GM10248 (cell line): ENCODE measurements at places on chromosomes 3 and 15.

- no peak for DNase-seq
Measured at GRCh38 chr15:57609805-57610529, 18.3 kb downstream of the MYZAP start.

GRCh38 chr15:48540756-48541155 lies 104.8 kb downstream of the FBN1 start:
- no peak for DNase-seq

DNA sequence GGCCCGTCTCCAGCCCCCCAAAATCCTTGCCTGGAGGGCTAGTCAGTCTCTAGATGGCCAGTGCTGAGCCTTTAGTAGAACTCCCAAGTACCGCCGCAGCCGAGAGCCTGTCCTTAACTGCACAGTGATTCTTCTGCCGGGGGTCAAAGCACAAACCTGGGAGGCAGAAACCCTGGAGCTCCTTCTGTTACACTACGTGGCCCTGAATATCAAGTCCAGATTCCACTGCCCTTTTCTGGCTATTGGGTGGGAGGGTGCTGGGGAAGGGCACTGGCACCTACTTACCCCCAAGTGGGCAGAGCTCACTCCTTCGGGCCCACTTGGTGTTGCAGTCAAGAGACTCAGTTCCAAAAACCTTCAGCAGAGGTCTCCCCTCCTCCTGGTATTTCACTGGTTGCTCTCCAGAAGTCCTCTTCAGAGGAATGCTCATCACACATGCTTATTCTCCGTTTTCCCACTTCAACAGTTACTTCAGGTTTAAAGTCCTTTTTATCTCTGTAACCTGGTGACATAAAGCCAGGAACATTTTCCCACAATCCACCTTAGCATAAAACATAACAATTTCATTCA lies 10.8 kb downstream of the PDHB start:
- DNase-seq = no peak

- no peak for DNase-seq
Measured at GRCh38 chr3:11619461-11619860, 24.3 kb downstream of the VGLL4 start.

GRCh38 chr15:67834581-67835296 lies 5.1 kb downstream of the RNU6-1 start:
- no peak for DNase-seq

DNA sequence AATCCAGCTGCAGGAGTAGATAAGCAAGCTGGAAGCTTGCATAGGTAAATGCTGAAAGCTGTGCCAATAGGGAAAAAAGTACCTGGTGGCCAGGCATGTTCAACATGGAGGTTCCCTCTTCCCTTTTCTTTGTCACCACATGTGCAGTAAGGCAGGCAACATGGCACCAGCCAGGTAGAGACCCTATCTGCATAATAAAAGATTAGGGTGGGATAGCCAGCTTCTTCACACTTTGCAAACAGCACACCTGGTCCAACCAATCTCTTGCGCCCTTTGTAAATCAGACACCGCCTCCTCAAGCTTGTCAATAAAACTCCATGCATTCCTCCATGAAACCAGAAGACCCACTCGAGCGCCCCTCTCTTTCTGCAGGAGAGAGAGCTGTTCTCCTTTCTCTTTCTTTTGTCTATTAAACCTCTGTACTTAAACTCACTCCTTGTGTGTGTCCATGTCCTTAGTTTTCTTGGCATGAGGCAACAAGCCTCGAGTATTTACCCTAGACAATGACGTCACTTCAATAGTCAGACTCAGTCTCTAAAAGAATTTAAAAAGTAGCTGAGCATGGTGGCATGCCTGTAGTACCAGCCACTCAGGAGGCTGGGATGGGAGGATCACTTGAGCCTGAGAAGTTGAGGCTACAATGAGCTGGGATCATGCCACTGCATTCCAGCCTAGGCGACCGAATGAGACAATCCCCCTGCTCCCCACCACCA lies 256.3 kb downstream of the SCAPER start:
- no peak for DNase-seq

GRCh38 chr3:168847291-168847883 lies 751.7 kb upstream of the GOLIM4 start:
- DNase-seq = peak; percentile 14

- peak; percentile 41 for DNase-seq
Measured at GRCh38 chr3:155859859-155860258, 5.6 kb upstream of the SLC33A1 start.

GRCh38 chr15:84142888-84143337 lies 92.7 kb upstream of the GOLGA6L4 start:
- DNase-seq = peak; percentile 72

- no peak for DNase-seq
Measured at GRCh38 chr3:187994221-187995042, 159.5 kb upstream of the LPP start.

GRCh38 chr3:51937014-51937413 lies 4.7 kb downstream of the RRP9 start:
- DNase-seq = peak; percentile 5

DNA sequence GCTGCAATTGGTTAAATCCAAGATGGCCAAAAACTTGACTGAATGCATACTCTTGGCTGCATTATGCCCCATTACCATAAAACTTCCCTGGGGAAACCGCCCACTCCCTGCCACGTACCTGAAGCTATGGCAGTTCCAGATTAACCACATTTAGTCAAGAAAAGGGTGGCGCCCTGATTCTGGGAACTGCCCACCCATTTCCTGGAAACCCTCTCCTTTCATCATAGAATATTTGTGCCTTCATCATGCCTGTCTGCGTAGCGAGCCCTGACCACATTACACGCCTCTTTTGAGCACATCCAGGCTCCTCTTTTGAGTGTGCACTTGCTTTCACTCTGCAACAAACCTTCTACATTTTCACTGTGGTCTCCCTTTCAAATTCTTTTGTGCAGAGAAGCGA lies 5.2 kb downstream of the LINS1 start:
- DNase-seq = peak; percentile 34

GRCh38 chr3:30448450-30449289 lies 157.7 kb upstream of the TGFBR2 start:
- DNase-seq = no peak

DNA sequence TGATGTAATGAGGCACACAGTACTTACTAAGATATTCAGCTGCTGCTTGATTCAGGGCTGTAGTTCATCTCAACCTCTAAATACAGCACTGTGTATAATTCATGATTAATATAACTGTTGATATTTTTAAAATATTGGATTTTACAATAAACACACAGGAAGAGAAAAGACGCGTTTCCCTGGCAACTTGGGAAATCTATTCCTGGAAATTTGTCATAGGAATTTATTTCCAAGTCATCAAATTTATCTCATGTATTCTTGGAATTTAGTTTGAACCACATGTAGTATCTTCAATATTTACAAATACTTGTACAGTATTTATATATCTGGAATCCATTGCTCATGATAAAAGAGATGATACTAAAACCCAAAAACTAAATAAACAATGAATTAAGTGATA lies 30.6 kb downstream of the EPHA3 start:
- DNase-seq = no peak

- DNase-seq = no peak
Measured at GRCh38 chr3:111585217-111585616, 9.9 kb downstream of the ZBED2 start.

- DNase-seq = no peak
Measured at GRCh38 chr3:10357095-10357494, 36.2 kb upstream of the SEC13 start.

- DNase-seq = no peak
Measured at GRCh38 chr15:71530116-71530515, 280.2 kb upstream of the NR2E3 start.

DNA sequence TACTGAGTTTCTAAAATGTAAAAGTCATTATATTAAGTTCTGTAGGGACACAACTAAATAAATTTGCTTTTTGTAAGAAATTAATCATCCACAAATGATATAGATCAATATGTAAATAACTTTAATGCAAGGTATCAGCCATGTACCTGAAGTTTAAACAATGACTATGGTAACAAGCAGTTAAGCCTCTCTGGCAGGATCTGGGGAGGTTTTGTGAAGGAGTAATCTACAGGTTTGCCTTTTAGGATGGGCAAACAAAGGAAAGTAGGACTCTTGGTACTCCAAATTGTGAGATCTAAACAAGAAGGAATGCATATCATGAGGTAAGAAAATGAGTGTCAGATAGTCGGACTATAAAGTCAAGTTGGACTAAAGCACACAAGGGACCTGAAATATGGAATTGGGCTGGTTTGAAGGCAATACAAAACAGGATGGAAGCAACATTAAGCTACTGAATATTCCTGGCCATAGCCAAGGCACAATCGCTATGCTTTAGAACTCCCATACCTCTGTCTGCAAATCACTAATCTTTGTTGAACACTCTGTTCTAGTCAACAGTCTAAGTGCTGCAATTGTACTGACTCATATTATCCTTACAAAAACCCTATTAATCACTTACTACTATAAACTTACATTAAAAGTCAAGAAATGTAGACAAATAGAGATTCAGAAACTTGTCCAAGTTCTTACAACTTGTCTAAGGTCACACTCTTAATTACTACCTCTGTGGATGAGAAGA lies 412.8 kb downstream of the DIPK2A start:
- no peak for DNase-seq

- DNase-seq = no peak
Measured at GRCh38 chr3:105960381-105960780, 91.6 kb upstream of the CBLB start.

DNA sequence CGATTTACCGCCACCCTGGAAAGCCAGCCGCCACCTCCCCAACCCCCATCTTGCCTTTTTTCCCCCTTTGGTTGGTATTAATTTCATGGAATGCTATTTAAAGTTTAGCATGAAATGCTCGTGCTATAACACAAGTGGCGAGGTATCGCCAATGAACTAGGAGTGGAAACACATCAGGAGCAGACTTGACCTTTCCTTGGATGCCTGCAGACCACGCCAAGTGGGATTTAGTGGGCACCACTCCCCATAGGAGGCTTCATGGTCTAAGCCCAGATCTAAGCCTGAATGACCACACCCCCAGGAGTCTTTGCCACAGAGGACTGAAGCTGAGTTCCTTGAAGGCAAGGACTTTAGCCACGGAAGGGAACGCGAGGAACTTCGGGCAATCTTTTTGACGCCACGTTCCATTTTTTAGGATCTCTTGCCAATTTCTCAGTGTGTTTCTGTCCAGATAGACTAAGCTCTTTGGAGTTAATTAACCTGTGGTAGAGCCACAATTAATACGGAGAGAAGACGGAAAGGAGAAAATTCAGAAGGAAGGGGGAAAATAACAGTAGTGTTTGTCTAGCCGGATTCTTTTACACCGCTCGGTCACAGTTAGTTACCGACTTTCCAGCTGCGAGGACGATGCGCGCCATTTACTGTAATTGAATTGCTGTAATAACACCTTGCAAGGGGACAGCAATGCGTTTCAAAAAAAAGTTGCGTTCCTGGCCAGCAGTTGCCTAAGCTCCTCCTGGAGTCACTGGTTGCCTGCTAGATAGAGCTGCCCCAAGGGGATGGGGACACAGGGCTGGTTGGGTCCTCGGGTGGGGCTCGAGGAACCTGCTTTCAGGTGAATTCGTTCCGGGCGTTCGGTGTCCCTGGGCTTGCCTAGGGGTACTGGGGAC lies 37.1 kb downstream of the NR2F2 start:
- peak; percentile 8 for DNase-seq

- DNase-seq = no peak
Measured at GRCh38 chr15:51846066-51846462, 16.6 kb downstream of the TMOD3 start.

GRCh38 chr3:113629584-113630421 lies 66.6 kb downstream of the USF3 start:
- DNase-seq = no peak

GRCh38 chr3:85303156-85303555 lies 344.4 kb downstream of the CADM2 start:
- no peak for DNase-seq

DNA sequence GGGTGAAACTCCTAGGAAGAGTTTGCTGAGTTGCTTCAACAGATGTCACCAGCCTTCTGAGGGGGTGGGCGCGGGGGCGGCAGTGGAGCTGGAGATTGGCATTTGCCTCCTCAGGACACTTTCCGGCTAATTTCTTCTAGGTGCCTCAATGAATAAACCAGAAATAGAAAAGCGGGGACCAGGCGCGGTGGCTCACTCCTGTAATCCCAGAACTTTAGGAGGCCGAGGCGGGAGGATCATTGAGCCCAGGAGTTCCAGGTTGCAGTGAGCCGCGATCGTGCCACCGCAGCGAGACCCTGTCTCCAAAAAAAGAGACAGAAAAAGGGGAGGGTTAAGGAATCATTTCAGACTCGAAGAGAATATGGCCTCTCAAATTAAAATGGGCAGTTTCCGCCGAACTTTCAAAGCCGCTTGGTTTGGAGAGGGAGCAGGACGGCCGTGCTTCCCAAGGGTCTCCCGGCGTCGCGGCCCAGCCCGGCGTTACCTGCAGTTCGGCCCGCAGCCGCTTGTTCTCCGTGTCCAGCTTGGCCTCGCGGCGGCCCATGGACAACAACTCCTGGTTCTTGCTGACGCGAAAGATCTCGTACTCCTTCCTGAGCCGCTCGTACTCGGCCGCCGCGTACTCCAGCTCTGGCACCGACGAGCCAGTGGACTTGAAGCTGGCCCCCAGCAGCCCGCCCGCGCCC lies 587 bp downstream of the NPHP3 start:
- DNase-seq = no peak

DNA sequence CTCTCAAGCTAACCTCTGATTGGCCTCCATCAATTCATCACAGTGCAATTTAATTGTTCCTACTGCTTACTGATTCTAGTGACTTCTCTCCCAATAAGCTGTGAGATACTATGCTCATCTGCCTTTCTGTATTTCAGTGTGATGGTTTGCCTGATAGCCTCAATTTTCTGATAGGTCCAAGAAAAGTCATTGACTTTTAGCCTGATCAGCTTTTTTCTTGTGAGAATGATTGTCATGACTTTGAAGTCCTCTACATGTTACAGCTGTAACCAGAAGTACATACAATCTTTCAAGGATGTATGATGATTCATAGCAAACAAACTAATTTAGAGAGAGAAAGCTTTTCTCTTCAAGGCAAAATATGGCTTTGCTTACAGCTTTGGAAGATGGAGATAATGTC lies 463.8 kb upstream of the CNTN3 start:
- no peak for DNase-seq

DNA sequence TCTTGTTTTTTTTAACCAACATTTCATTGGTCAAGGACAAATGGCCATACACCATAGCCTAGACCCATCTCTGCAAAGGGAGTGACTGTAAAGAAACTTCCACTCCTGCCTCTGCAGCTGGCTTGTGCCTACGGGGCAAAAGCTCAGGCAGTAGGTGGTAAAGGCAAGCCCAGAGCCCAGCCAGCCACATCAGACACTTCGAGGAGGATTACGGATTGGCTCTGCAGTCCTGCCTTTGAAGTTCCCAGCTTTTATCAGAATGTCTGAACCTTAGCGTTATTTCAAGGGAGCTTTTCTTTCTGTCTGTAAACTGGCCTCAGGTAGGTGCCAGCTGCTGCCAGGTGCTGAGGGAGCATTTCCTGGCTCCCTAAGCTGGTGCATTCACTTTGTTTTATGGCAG lies 15.6 kb downstream of the ZNF710 start:
- DNase-seq = no peak

DNA sequence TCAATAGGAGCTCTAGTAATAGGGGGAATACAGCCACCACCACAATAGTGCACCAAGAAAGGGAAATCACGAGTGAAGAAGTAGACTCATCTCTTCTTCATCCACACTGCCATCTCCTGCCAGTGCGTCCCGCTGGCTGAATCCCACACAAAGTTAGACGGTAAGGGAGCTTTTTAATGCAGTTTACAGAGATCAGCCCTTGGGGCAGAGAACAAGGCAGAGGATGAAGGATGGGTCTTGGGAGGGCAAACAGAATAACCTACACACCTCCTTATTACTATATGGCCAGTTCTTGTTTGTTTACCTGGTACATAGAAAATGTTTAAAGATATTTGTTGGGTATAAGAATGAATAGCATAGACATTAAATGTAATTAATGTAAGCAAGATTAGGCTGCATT lies 11.0 kb upstream of the DPH6 start:
- no peak for DNase-seq

GRCh38 chr3:71893122-71893521 lies 108.2 kb upstream of the PROK2 start:
- DNase-seq = no peak
